Activated CD4-positive, alpha-beta T cell treated with anti-CD3 and anti-CD28 coated beads for 48 hours (primary cell): ENCODE measurements at places on chromosomes 12 and 14.

DNA sequence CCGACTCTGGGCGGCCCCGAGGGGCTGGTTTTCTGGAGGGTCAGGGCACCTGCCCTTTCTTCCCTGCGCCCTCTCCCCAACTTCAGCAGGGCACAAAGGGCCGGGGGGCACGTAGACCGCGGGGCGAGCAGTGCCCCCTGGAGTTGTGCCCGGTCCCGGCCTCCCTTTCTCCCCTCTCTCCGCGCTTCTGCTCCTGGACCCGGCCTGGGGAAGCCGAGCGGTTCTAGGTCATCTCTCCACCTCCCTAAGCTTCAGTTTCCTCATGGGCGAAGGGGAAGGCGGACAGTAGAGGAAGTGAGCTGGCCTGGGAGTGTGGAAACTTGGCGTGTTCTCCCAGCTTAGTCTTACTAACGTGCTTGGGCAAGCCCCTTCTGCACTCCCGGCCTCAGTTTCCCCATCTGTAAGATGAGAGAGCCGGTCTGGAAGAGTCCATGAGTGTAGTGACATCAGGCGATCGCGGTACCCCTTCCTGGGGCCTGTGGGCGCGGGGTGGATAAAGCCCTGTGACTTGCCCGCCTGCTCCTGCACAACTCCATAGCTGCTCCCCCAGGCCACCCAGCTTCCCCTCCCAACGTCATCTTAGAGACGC, 158.6 kb upstream of the PARP11 start:
- DNase-seq, result no peak

DNA sequence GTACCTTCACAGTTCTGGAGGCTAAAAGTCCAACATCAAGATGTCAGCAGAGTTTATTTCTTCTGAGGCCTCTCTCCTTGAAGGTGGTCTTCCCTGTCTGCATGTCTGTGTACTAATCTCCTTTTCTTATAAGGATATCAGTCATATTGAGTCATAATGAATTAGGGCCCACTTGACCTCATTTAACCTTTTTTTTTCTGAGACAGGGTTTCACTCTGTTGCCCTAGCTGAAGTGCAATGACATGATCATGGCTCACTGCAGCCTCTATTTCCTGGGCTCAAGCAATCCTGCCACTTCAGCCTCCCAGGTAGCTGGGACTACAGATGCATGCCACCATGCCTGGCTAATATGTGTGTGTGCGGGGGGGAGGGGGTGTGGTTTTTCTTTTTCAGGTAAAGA, 41.7 kb downstream of the PPM1H start:
- DNase-seq, result no peak

DNA sequence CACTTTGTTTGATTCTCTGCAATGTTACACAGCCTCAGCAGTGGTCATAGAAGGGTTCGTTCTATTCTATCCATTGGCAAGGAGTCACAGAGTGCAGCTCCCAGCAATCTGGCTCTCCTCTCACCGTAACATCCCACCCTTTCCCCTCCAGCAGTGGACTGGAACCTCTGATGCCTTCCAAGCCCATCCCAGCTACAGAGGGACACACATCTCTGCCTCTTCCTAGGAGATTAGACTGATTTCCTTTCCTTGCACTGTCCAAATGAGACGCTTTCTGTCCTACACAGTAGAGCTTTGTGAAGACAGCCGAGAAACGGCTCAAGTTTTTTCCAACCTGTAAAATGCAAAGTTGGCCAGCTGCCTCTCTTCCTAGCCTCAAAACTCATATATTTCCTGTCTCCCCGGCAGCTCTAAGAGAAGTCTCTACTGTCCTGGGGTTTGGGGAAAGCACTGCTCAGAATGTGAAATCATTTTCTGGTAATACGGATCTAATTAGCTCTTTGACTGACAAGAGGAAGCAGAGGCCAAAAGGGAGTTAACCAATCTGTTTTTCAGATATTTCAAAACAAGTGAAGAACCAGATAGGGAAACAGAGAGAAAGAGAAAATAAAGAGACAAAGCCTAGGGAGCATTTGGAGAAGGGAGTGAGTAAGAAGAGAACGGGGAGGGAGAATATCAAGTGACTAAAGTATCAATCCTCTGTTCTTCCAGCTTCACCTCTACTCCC, 516 bp downstream of the NINJ2 start:
- no peak for DNase-seq

GRCh38 chr14:87443787-87444186, 549.2 kb downstream of the GALC start:
- no peak for DNase-seq

- no peak for DNase-seq
Measured at GRCh38 chr14:78785265-78785664, 615.1 kb downstream of the NRXN3 start.

- peak; percentile 7 for DNase-seq
Measured at GRCh38 chr12:32305163-32305562, 94.2 kb upstream of the FGD4 start.

GRCh38 chr12:15729097-15729496, 60.1 kb downstream of the EPS8 start:
- DNase-seq, result no peak

- DNase-seq, result no peak
Measured at GRCh38 chr12:112480931-112481330, 62.2 kb downstream of the PTPN11 start.

DNA sequence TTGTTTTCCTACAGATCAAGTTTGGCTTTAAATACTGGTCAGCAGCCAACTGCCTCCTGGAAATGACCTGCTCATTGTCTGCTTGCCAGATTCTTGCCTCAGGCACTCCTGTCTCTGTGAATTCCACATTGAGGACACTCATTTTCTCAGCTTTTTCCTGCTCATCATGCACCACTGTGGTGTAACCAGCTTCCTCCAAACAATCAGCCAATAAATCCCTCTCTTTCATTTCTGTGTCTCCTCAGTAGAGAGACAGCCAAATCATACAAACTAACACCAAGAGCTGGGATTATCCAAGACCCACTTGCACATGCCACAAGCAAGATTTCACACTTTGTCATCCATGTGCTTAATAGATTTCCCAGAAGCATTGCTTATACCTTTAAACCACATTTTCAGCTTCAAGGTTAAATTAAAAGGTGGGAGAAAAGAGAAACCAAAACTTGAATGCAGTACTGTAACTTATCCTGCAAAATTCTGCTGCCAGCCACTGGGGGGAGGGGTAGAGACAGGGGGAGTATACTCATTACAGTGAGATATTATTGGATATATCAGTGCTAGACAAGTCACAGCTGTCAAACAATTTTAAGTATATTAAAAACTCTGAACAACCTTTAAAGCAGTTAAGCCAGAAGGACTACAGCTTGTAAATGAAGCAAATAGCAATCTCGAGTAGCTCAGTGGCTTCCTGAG, 105.0 kb downstream of the PPP2R5E start:
- peak; percentile 22 for DNase-seq

GRCh38 chr12:9925705-9926393, 6.3 kb downstream of the CLEC2A start:
- no peak for DNase-seq

DNA sequence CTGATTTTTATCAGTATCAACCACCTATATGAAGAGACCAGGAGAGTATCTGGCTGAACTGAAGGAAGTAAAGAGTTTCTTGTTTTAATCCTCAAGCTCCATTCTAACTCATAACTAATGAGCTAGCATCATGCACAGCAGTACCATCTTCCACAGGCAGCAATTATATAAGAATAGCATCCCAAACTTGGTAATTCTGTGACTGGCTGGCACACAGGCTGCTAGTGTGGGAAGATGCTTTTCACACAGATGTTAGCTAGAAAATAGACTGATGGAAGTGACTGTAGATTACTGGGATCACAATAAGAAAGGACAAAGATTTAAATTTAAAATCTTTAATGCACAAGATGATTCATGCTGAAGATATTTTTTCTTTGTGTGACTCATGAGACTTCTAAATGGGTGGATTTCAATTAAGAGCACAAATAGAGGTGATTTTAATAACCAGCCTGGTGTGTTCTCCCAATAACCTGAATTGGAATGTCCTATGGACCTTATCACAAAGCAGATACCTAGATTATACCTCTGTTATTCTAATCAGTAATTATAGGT, 417.7 kb upstream of the ATXN7L3B start:
- no peak for DNase-seq

DNA sequence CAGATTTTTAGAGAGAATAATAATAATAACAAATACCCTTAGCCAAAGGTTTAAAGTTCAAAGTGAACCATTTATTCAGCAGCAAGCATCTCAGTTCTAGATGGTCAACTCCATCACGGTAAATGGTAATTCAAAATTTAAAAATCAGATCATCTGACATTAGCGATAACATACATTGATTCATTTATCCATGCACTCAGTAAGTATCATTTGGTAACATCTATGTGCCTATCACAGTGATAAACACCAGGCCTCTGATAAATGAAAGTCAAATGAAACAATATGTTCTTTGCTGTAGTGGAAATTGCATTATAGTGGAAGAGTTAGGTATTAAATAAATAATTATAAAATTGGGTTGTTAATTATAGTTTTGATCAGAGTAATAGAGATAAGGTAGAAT, 108.8 kb downstream of the CNTN1 start:
- DNase-seq, result no peak

DNA sequence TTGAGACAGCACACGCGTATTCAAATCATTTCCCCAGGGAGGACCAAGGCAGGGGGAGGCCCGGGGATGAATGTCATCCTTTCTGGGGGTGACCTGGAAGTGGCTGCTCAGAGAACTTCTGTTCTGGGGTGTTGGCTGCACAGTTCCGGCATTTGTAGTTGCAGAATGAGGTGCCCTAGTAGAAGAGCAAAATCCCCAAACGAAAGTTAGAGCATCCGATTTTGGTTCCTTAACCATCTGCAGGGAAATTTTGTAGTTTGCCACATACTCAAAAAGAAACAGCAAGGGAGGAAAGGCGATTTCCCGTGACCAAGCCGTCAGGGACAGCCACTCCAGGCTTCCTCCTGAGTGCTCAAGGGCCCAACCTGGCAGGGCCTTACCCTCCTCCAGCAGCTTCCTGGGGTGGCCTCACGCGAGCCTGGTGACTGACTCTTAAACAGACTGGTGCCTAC, 13.0 kb upstream of the TRAF3 start:
- DNase-seq, result no peak

- no peak for DNase-seq
Measured at GRCh38 chr12:32761716-32762115, 6.0 kb upstream of the YARS2 start.

DNA sequence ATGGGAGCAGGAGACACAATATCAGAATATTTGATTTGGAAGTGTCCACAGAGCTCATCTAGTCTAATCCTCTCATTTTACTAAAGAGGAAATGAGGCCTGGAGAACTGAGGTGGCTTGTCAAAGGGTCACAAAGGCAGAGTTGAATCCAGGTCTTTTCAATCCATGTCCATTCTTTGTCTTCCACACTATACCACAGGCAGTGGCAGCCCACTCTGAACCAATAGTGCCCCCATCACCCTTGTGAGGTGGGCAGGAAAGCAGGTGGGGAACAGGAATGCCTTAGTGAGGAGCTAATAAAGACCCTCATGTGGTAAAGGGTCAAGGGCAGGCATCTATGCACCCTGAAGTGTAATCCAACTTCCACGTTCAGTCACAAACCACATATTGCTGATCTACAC, 134.8 kb upstream of the EGLN3 start:
- no peak for DNase-seq

DNA sequence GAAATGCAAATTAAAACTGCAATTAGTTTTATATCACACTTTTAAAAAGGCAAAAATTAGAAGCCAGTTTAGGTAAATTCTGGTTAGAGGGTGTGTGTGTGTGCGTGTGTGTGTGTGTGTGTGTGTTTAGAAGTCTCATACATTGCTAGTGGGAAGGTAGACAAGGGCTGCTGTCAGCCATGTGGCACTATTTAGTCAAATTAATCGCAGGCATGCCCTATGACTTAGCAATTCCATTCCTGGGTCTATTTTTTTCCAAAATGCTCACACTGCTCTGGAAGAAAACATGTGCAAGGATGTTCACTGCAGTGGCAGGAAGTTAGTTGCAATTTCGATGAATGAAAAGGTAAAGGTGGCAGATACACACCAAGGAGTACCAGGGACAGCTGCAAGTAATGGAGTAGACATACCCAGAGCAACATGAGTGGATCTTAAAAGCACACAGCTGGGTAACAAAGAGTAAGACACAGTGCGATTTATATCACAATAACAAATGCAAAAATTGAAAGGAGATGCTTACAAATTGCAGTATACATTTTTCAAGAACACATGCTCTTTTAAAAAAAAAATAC, 11.6 kb downstream of the CAPZA3 start:
- no peak for DNase-seq

GRCh38 chr14:80395031-80395430, 183.7 kb upstream of the DIO2 start:
- no peak for DNase-seq

DNA sequence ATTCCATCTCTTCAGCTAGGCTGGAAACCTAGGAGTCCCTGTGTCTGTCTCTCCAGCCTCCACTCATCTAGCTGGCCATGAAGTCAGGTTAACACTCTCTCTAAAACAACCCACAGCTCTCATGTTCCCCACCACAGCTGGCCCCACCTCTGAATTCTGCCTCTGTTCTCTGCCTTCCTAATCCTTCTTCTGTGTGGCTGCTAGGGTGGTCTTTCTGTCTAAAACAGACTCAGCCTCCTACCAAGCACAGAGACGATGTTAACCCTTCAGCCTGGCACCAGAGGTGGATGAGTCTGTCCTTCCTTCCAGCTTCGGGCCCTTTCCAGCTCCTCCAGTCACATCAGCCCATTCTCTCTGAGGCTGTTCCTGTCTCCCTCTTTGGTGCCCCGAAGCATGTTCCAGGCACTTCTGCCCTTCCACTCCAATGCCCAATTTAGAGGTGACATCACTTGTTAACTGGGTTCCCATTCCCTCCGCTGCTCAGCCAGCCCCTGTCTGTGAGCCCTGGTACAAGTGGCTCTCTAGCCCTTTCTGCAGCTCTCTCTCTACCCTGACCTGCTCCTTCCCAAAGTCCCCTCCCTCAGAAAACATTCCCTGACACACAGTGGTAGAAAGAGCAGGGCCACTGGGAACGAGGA, 9.1 kb downstream of the FIGNL2 start:
- no peak for DNase-seq

DNA sequence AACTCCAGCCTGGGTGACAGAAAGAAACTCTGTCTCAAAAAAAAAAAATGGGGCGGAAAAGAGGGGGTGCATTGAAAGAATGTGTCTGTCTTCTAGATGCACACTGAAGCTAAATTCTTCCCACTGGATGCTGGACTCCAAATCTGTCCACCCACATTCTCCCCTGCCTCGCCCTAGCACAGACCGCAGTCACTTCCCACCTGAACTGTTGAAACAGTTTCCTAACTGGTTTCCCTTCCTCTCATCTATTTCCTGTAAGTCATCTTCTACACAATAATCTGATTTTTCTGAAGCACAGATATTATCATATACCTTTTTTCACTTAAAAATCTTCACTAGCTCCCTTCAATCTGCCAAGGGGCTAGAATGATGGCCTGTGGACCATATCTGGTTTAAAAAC, 1.5 kb upstream of the HCAR1 start:
- peak; percentile 48 for DNase-seq

- DNase-seq, result no peak
Measured at GRCh38 chr12:117680312-117680711, 288.5 kb downstream of the KSR2 start.

GRCh38 chr14:58643366-58643765, 5.6 kb downstream of the DACT1 start:
- no peak for DNase-seq

- no peak for DNase-seq
Measured at GRCh38 chr12:105676694-105677093, 346.2 kb downstream of the C12orf75 start.

GRCh38 chr12:120199595-120200306, 1.2 kb downstream of the RPLP0 start:
- DNase-seq, result peak; percentile 63
